ENCODE measurements at places on chromosomes 16 and 17.
A peak's percentile ranks its signal among the peaks of the same experiment; 100 is the strongest.

- DNase-seq, result no peak
Measured at GRCh38 chr16:24701521-24701951, 27.9 kb upstream of the TNRC6A start.

- DNase-seq, result no peak
Measured at GRCh38 chr17:49836111-49837030, 11.5 kb downstream of the TAC4 start.

DNA sequence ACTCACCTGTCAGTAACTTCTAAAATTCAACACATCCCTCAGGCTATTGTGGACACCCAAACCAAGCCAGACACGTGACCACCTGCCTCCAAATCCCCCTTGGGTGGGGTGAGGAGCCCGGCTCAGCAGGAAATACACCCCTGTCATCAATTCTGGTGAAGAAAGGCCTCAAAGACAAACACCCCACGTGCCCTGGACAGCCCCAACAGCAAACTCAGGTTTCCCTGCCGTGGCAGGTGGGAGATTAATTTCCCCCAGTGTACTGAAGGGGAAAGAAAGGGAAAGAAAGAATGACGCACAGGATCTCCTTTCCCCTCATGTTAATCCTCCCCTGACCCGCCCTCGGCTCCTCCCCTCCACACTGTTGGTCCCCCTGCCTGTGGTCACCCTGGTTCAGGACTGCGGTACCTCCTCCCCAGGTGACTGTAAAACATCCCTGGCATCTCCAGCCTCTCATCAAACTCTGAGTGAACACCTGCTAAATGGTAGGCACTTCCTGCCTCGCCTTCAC is 98.3 kb downstream of the ZNF423 start:
- DNase-seq, result peak; percentile 39

DNA sequence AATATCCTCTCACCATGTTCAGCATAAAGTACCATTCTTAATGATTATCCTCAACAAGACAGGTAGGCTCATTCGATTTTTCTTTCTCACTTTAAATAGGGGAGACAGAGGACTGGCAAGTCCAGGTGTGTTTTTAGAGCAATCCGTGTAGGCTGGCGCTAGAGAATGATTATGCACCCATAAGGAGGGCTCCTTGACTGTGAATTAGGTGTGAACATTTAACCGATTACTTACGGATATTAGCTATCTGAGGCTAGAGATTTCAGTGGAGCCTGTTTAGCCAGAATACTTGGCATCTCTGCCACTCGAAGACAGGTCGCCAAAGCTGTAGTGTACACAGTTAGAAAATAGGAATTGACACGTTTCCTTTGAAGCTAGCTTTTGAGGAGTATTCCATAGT is 1.9 kb downstream of the SEC14L1 start:
- DNase-seq, result no peak

DNA sequence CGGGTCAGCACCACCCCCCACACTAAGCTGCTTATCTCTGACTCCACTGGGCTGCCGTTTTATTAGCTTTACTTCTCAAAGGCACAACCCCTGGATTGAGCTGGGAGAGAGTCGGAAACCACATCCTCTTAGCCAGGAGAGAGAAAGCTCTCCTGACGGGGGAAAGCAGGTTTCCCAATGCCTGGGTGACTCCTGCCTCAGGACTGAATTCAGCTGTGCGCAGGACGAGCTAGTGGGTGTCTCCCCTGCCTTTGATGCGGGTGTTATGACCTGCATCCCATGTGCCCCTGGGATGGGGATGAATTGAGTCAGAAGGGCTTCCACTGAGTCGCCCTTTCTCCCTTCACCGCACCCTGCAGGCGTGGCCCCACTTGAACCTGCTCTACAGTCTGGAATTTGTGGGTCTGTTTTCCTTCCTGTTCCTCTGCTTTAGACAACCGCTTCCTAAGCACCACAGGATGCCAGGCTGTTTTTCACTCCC is 819.2 kb upstream of the EEF2KMT start:
- no peak for DNase-seq

DNA sequence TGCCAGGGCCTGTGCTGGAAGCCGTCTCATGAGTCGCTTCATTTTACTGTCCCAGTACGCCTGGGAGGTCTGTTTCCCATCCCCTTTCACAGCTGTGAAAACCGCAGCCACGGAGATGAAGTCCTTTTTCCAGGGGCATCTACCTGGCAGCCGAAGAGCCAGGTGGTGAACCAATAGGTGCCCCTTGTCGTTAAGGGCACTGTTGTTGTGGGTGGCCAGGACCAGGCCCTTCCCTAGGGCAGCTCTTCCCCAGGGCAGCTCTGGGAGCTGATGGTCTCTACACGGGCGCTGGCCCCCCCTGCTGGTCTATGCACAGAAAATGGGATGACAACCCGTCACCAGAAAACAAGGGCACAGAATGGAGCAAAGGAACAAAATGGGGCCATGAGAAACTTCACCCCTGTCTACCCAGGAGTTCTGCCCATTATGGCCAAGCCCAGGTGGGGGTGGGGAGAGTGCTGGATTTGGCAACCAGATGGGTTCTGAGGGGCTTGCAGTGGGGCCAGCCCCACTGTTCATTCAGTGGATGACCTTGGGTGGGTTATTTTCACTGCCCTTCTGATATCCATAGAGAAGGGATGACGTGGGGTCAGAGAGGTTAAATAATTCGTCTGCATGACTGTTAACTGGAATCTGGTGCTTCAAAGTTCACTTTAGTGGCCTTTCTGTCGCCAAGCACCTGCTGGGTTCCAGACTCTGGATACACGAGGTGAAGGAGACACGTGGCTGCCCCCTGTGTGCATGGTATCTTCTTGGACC is 11.5 kb downstream of the RMI2 start:
- peak; percentile 23 for DNase-seq

DNA sequence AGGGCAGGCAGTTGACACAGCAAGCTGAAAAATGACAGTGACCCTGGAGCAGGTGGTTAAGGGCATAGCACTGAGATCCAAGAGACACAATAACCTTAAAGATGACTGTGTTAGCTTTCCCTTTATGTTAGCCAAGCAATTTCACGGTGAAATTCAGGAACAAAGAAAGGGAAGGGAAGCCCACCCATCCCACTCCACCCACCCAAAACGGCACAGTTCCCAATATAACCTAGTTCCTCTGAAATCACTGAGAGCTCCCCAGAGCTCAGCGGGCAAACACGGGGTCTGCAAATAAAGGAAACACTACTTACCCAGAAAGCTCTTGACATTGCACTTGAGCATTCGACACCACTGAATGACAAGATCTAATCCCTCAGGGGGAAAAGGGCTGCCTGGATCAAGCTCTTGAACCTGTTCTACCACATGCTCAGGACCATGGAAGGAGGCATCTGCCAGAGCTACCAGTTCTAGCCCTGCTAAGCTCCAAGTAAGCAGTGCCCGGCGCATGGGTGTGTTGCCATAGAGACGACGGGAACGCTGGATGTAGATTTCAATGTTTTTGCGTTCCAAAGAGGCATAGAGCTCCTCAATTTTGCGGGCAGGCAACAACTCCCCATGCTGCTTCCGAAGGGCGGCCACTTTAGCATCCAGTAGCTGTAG is 10.6 kb downstream of the BLTP2 start:
- peak; percentile 62 for DNase-seq

- no peak for DNase-seq
Measured at GRCh38 chr17:79183293-79184158, 108.9 kb downstream of the ENGASE start.

DNA sequence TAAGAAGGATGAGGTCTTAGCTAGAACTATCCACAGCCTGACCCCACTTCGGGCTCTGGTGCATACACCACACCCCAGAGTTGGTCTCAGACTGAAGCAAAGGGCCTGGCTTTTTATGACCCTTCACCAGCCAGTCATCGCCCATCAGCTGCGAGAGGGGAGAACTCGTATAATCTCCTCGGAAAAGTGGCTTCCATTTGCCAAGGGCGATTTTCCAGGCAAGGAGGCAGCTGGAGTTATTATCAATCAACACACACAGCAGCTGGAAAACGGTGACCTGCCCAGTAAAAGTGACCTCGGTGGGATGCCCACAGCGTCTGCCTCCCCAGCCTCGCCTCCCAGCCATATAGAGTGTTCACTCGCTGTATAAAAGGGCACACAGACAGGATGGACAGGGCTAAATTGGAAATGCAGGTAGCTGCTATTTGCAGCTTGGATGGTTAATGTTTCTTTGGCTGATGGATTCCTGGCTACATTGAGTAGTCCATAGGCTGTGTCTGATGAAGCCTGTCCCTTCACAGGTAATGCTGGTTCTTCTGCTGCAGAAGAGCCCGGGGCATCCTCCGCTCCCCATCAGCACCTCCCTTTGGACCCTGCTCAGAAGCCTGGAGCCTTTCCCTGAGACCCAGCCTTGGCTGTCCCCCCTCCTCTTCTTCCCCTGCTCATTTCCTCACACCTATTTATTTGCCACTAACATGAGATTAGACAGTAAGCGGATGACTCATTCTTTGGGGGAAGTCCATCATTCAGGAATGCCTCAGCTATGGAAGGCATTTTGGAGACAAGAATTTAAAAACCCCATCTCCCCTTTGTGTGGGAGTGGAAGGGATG is 45.7 kb downstream of the TMEM186 start:
- no peak for DNase-seq

DNA sequence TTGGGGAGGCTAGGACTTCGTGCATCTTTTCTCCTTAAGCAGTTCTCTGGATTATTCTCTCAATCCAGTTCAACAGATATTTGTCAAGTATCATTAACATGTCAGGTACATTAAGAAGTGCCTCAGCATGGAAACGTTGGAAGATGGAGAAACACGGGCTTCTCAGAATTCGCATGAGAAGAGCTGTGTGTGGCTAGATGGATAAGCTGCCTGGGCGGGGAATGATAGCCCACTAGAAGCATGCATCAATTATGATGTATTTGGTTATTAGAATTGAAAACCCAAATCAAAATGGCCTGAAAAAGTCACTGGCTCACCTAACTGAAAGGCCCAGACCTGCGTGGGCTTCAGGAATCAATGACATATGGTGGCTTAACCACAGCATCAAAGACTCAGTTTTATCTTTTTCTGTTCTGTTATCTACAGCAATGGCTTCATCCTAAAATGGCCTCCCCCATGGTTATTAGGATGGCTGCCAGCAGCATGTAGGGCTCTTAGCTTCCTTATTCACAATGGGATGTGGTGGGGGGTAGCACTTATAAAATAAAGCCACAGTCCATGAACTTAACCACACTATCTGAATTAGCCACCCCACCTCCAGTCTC is 43.9 kb downstream of the MMD start:
- DNase-seq, result no peak

- DNase-seq, result no peak
Measured at GRCh38 chr17:65403626-65404025, 157.8 kb downstream of the AXIN2 start.

DNA sequence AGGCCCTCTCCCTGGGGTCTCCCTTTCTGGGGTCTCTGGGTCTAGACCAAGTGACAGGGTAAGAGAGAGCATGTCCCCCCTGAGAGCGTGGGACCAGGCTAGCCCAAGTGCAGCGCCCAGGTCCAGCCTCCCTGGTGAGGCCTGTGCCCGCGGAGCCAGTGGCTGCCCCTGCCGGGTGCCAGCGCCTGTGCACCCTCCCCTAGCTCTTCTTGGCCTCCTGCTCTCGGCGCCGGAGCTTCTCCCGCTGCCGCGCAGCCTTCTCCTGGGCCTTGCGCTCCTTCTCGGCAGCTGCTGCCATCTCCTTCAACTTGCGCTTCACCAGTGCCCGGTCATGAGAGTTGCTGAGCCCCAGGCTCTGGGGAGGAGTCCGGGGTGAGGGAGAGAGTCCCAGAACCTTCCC is 17.3 kb downstream of the SAMD14 start:
- DNase-seq, result no peak

DNA sequence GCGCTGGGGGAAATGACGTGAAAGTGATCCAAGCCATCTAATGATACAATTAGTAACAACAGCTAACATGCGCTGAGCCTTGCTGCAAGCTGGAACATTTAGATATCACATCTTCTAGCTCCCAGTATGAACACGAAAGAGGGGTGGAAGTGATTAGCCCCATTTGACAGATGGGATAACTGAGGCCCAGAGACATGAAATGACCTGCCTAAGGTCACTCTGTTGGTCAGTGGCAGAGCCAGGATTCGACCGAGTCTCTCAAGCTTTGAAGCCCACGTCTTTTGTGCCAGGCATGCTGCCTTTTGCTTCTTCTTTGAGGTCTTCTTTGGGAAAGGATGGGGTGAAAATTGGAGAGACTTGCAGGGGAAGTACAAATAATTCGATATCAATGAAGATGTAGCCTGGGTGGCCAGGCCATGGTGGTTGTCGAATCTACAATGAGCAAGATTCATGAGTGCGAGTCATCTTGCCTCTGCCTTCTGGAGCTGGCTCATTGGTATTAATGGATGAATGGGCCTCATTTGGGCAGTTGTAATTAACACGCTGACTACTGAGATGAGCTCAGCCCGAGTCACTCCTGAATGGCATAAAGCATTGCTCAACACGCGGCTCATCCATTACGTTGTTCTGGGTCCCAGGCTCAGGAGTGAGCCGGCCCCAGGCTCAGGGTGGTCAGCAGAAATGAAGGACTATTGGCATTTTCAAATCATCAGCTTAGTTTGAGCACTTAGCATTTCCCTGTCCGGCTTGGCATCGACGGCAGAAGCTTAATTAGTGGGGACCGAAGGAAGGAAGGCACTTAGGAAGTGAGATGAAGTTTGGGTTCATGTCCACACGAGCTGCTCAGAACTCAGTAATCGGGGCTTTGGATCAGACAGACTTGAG is 28.0 kb upstream of the GPRC5B start:
- no peak for DNase-seq

- no peak for DNase-seq
Measured at GRCh38 chr16:1050921-1051320, 21.6 kb upstream of the SSTR5 start.

- DNase-seq, result no peak
Measured at GRCh38 chr16:29857133-29857760, 5.8 kb downstream of the CDIPT start.

- no peak for DNase-seq
Measured at GRCh38 chr17:49715216-49715615, 7.5 kb upstream of the SLC35B1 start.

GRCh38 chr16:27911486-27911885 is 152.0 kb downstream of the GSG1L start:
- no peak for DNase-seq

- no peak for DNase-seq
Measured at GRCh38 chr17:40777971-40778370, 4.4 kb downstream of the KRT27 start.
